Astrocyte (in vitro differentiated cells and primary cell): ENCODE measurements at places on chromosomes 11 and 22. TPM values are rescaled to one million over a fixed set of nuclear protein-coding genes. Genes with fewer than 3 reads are reported as not detected.

- H3K4me3 ChIP-seq, result no peak overlapping the region
- H3K4me1 ChIP-seq, result no peaks in the 10 kb centered on the region
- H3K36me3 ChIP-seq, result no peaks in the 10 kb centered on the region
- H3K27ac ChIP-seq, result no peak overlapping the region
- no peaks in the 10 kb centered on the region for H3K27me3 ChIP-seq
- DNase-seq, result peak; percentile 12
Observed at GRCh38 chr11:126703662-126704061, 296.9 kb downstream of the KIRREL3 start.

The TENM4 gene
- 7.5 and 13.3 TPM in 2 replicates for total RNA-seq

DNA sequence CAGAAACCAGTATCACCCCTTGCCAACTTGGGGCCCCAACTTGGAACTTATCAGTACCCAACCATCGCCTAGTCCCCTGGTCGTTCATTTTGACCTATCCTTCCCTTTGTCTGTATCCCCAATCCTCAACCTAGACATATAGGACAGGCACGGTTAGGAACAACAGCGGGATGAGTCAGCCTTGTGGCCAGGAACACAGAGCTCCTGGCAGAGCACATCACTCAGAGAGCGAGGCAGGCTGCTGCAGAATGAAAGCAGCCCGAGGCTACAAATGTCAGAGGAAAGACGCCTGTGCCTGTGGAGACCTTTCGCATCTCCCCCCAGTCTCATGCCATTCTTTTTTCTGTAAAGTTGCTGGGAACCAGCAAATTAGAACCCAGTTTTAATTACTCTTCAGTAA is 14.6 kb downstream of the DKK3 start:
- H3K4me1 ChIP-seq, result peaks cover 56% of the 10 kb centered on the region
- peak overlapping the region; percentile 82 for H3K27ac ChIP-seq
- DNase-seq, result peak; percentile 82
- peaks cover 20% of the 10 kb centered on the region for H3K36me3 ChIP-seq
- H3K4me3 ChIP-seq, result peak overlapping the region; percentile 1

The DDIAS gene
- total RNA-seq, result 2.6 and 4.0 TPM in 2 replicates

The CXCR5 gene
- total RNA-seq, result 0.07 and 0.12 TPM in 2 replicates

DNA sequence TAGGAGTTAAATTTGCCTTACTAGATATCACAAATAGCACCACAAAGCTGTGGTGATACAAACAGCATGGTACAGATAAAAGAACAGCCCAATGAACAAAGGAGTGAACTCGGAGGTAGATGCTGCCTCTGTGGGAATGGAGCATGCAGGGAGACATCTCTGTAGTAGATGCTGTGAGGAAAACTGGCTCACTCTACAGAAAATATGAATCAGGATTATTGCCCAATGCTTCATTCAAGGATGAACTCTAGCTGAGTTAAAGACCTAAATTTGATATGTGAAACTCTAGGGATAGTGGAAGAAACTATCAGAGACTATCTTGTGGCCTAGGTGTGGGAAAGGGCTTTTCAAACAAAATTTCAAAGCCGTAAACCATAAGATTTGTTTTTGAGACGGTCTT is 15.3 kb upstream of the CAPN5 start:
- H3K4me1 ChIP-seq, result no peaks in the 10 kb centered on the region
- DNase-seq, result no peak
- H3K27ac ChIP-seq, result no peak overlapping the region
- no peak overlapping the region for H3K4me3 ChIP-seq

- H3K27ac ChIP-seq, result no peak overlapping the region
- H3K4me1 ChIP-seq, result peaks cover 33% of the 10 kb centered on the region
- no peaks in the 10 kb centered on the region for H3K36me3 ChIP-seq
- no peak overlapping the region for H3K4me3 ChIP-seq
- no peaks in the 10 kb centered on the region for H3K27me3 ChIP-seq
- peak; percentile 19 for DNase-seq
Observed at GRCh38 chr22:42926104-42926503, 69.0 kb upstream of the ARFGAP3 start.

DNA sequence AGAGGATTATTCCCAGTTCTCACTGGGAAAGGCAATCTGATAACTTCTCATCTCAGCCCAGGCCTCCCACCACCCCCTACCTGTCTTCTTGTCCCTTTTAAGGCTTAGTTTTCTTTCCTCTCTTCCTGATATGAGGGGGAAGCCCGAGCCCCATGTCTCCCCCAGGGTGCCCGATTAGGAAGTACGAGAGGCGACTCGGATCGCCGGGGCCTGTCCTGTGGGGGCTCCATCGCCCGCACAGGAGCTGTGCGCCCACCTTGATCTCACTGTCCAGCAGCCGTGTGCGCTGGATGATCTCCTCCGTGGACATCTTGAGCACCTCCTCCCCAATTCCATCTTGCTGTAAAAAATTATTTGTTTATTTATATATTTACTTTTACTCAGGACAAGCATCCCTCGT is 628 bp downstream of the PSMC3 start:
- peak overlapping the region; percentile 99 for H3K27ac ChIP-seq
- peaks cover 12% of the 10 kb centered on the region for H3K4me1 ChIP-seq
- DNase-seq, result no peak
- H3K4me3 ChIP-seq, result peak overlapping the region; percentile 93
- H3K27me3 ChIP-seq, result no peaks in the 10 kb centered on the region
- peaks cover 12% of the 10 kb centered on the region for H3K36me3 ChIP-seq

The TRIM49B gene
- total RNA-seq, result not detected in 2 replicates

DNA sequence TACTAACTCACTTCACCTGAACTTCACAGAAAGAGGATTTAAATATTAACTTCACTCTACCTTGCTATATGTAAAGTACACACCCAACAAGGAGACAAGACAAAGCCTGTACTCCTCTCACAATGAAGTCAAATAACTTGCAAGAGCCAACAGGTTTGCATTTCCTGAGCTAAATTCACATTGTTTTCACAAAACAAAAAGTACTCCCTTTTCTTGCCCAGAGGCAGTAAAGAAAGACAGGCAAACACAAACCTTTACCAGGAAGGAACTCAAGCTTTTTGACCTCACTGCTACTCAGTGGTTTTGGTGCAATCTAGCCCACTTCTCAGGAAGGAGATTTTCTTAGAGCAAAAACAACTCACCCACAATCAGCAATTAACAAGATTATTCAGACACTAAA is 15.7 kb downstream of the USP28 start:
- no peaks in the 10 kb centered on the region for H3K27me3 ChIP-seq
- H3K27ac ChIP-seq, result no peak overlapping the region
- DNase-seq, result no peak
- H3K4me3 ChIP-seq, result no peak overlapping the region
- H3K36me3 ChIP-seq, result no peaks in the 10 kb centered on the region

DNA sequence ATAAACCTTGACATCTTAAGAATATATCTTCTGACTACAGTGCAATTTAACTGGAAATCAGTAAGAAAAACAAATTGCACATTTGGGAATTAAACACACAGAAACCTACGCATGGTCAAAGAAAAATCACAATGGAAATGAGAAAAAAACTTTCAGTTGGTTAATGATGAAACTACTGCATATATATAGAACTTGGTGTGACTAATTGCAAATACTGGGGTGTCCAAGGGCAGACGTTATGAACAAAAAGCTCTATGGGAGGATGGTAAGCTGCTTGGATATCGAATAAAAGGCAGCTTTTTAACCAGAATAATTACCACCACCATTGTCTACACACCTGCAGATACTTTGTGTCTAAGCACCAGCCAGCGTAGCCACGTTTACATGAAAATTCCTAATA is 791 bp downstream of the GDPD4 start:
- H3K4me3 ChIP-seq, result no peak overlapping the region
- no peak for DNase-seq
- H3K27ac ChIP-seq, result no peak overlapping the region

GRCh38 chr11:126416542-126417090 is 61.1 kb downstream of the ST3GAL4 start:
- H3K27me3 ChIP-seq, result no peaks in the 10 kb centered on the region
- DNase-seq, result peak; percentile 63
- peak overlapping the region; percentile 53 for H3K4me3 ChIP-seq
- H3K27ac ChIP-seq, result peak overlapping the region; percentile 10
- H3K4me1 ChIP-seq, result peaks cover 5% of the 10 kb centered on the region

The SLC6A5 gene
- not detected in 2 replicates for total RNA-seq

The HORMAD2 gene
- not detected in 2 replicates for total RNA-seq

The EFCAB6 gene
- total RNA-seq, result 1.2 and 1.6 TPM in 2 replicates

- no peak overlapping the region for H3K4me3 ChIP-seq
- no peak for DNase-seq
- no peaks in the 10 kb centered on the region for H3K4me1 ChIP-seq
- peaks cover 6% of the 10 kb centered on the region for H3K36me3 ChIP-seq
Observed at GRCh38 chr22:20590477-20591294, 83.3 kb downstream of the MED15 start.

DNA sequence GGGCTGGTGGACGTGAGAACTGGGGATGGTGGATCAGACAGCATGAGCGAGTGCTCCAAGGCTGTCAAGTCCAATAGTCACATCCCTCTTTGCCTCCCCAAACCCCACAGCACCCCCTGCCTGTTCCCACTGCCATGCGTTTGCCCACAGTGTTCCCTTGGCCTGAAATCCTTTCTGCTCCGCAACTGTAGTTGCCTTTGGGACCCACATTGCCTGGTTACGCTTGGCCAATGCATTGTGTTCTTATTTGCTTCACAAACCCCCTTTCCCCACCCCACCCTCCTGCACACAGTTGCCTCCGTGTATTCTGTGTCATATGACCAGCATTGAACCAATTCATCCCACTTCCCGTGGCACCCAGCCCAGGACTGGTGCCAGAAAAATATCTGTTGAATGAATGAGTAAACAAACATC is 2.1 kb upstream of the KIAA0930 start:
- no peak overlapping the region for H3K27ac ChIP-seq
- no peaks in the 10 kb centered on the region for H3K36me3 ChIP-seq
- no peak overlapping the region for H3K4me3 ChIP-seq
- H3K27me3 ChIP-seq, result no peaks in the 10 kb centered on the region
- DNase-seq, result no peak

The SLC25A22 gene
- 20.5 and 21.4 TPM in 2 replicates for total RNA-seq

The NCAM1 gene
- 17.4 and 24.5 TPM in 2 replicates for total RNA-seq

The SCGB2A2 gene
- not detected in 2 replicates for total RNA-seq

- DNase-seq, result peak; percentile 6
- no peaks in the 10 kb centered on the region for H3K27me3 ChIP-seq
- no peak overlapping the region for H3K4me3 ChIP-seq
- no peak overlapping the region for H3K27ac ChIP-seq
- H3K36me3 ChIP-seq, result no peaks in the 10 kb centered on the region
Observed at GRCh38 chr11:7437696-7438095, 47.6 kb upstream of the OLFML1 start.

The MS4A6A gene
- total RNA-seq, result not detected in 2 replicates

- no peak overlapping the region for H3K4me3 ChIP-seq
- no peak overlapping the region for H3K27ac ChIP-seq
- no peaks in the 10 kb centered on the region for H3K36me3 ChIP-seq
- no peaks in the 10 kb centered on the region for H3K27me3 ChIP-seq
- H3K4me1 ChIP-seq, result no peaks in the 10 kb centered on the region
Observed at GRCh38 chr11:82814379-82814778, 80.7 kb upstream of the FAM181B start.

The MMP7 gene
- 2.6 and 8.4 TPM in 2 replicates for total RNA-seq

GRCh38 chr11:115659061-115659963 is 155.1 kb upstream of the CADM1 start:
- H3K4me1 ChIP-seq, result peaks cover 18% of the 10 kb centered on the region
- H3K27ac ChIP-seq, result peak overlapping the region; percentile 47
- DNase-seq, result peak; percentile 56

DNA sequence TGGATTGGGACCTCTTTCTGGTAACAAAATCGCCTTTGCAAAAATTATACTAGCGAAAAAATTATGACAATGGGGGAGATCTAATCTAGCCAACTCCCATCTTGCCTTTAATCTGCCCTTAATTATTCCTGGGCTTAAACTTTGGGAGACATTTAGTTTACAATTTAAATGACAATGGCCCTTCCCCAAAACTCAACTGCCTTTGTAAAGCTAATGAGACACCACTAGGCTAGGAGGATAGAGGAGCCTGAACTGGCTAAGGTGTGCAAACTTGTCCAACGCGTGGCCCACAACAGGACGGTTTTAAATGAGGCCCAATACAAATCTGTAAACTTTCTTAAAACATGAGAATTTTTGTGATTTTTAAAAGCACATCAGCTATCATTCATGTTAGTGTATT is 67.3 kb downstream of the RSF1 start:
- DNase-seq, result no peak
- no peaks in the 10 kb centered on the region for H3K27me3 ChIP-seq
- H3K4me3 ChIP-seq, result no peak overlapping the region

The B4GALNT4 gene
- total RNA-seq, result 64.6 and 68.5 TPM in 2 replicates

The KRTAP5-9 gene
- total RNA-seq, result 0.43 TPM in 1 of 2 replicates, not detected in the other

GRCh38 chr11:88655656-88656055 is 318.1 kb upstream of the CTSC start:
- no peak for DNase-seq
- H3K4me1 ChIP-seq, result no peaks in the 10 kb centered on the region
- no peak overlapping the region for H3K27ac ChIP-seq
- H3K27me3 ChIP-seq, result no peaks in the 10 kb centered on the region
- H3K4me3 ChIP-seq, result no peak overlapping the region
- no peaks in the 10 kb centered on the region for H3K36me3 ChIP-seq

DNA sequence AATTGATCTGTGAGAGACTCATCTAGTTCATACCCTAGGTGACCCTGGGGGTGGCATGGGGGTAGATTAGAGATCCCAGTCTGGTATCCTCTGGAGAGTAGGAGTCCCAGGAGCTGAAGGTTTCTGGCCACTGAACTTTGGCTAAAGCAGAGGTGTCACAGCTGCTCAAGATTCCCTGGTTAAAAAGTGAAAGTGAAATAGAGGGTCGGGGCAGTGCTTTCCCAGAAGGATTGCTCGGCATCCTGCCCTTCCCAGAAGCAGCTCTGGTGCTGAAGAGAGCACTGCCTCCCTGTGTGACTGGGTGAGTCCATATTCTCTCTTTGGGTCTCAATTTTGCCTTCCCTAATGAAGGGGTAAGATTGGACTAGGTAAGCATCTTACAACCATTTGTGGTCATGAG is 653 bp downstream of the IL18BP start:
- no peak for DNase-seq
- H3K27me3 ChIP-seq, result no peaks in the 10 kb centered on the region
- H3K27ac ChIP-seq, result no peak overlapping the region
- peaks cover 29% of the 10 kb centered on the region for H3K36me3 ChIP-seq

DNA sequence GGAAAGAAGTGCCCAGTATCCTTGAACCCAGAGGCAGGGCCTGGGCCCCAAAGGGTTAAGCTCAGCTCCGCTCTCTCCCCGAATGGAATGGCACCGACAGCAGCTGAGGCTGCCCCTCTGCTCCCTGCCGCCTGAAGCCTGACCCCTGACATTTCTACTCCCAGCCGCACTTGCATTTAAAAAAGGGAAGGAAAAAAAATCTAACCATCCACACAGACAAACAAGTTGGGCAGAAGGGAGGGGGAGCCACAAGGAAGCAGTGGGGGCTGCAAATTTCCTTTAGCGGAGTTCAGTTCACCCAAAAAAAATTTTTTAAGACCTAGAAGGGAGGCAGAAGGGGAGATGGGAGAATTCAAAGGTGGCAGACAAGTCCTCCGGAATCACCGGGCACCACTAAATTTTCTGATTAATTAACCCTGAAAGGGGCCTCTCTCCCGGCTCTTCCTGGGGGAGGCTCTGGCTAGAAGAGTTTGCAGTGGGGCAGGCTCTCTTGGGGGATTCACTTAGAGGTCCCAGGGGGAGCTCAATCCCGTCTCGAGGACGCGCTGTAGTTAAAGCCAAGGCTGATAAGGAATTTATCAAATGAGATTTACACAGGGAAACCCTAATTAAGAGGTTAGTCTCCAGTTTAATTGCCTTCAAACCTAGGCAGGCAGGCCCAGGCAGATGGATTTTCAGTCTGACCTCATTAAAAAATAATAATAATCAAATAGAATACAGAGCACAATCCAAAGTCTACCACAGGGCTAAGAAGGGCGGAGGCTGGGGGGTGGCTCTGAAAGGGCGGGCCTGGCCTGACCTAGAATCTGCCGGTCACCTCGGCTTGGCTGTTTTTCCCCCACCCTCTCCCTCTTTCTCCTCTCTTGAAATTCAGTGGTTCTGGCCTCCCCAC is 25.6 kb downstream of the MN1 start:
- DNase-seq, result no peak
- H3K4me3 ChIP-seq, result no peak overlapping the region
- H3K27ac ChIP-seq, result peak overlapping the region; percentile 16
- peaks cover 3% of the 10 kb centered on the region for H3K36me3 ChIP-seq
- H3K27me3 ChIP-seq, result no peaks in the 10 kb centered on the region
